Tracheal epithelial cell (primary cell): ENCODE measurements at places on chromosomes 13 and 19. TPM values are rescaled to one million over a fixed set of nuclear protein-coding genes. Genes with fewer than 3 reads are reported as not detected.

The ZNF486 gene
- total RNA-seq, result 5.8 and 8.4 TPM in 2 replicates

The S1PR5 gene
- total RNA-seq, result 10.4 and 25.6 TPM in 2 replicates

The PRKCG gene
- total RNA-seq, result under 0.01 TPM in 1 of 2 replicates, not detected in the other

The ATP8A2 gene
- total RNA-seq, result under 0.01 and 2.2 TPM in 2 replicates

The KLK3 gene
- total RNA-seq, result under 0.01 and 0.43 TPM in 2 replicates

The WDR88 gene
- total RNA-seq, result not detected in 2 replicates
